Stomach (tissue), 19 donors: ENCODE measurements at places on chromosomes 16 and 17.

DNA sequence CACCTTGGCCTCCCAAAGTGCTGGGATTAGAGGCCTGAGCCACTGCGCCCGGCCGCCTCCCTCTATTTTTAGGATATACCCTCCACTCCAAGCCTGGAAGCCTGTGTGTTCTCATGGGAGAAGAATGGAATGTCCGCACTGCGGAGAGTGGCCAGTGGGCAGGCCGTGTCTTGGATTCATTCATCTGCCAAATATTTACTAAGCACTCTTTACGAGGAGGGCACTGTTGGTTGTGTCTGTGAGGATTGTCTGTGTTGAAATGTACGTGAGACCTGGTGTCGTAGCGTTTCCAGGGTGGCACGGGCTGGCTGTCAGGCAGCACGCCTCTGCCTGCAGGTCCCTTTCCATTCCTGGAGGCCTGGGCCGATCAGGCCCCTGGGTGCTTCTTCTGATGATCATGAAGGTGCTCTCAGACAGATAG is 19.2 kb downstream of the PGS1 start:
- DNase-seq: no peak

- no peak for DNase-seq
These were observed 12.0 kb upstream of the EVPL start for GRCh38 chr17:76039121-76039520.

GRCh38 chr17:54950116-54950515 is 18.3 kb downstream of the COX11 start:
- DNase-seq: no peak

- DNase-seq: no peak
These were observed 21.2 kb downstream of the SLC39A11 start for GRCh38 chr17:73071066-73071999.

- peak; percentile 58 for DNase-seq
These were observed 61.6 kb downstream of the SOX9 start for GRCh38 chr17:72182371-72182873.

DNA sequence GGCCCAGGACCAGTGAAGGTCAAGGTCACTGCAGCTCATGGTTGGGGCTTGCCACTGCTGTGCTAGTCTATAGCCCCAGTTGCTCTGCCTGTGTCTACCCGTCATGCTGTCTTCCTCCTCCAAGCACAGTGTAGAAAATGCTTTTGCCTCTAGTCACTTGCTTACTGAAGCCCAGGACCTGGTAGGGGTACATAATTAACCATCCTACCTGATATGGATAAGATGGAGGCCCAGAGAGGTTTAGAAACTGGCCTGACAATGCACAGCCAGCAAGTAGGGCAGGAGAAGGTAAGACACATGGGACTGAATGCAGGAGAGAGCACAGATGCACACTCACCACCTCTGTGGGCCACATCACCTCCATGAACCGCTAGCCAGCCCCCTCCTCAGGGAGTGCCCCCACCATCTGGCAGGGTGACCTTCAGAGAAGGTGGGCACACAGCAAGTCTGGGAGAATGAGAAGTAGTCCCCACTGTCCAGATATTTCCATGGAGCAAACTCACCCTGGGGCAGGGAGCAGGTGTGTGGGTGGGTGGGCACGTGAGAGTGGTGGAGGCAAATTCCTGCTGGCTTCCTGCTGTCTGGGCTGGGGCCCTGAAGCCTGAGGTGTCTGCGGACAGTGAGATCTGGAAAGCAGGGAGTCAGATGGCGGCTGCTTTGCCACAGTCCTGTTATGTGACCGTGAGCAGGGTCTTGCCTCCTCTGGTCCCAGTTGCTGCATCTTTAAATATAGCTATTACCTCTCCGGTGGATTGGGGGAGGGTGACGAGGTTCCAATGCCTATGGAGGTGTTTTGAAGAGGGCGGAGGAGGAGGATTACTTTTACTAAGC is 1.0 kb downstream of the CX3CL1 start:
- DNase-seq: no peak

GRCh38 chr17:14947671-14948070 is 317.5 kb downstream of the PMP22 start:
- no peak for DNase-seq

DNA sequence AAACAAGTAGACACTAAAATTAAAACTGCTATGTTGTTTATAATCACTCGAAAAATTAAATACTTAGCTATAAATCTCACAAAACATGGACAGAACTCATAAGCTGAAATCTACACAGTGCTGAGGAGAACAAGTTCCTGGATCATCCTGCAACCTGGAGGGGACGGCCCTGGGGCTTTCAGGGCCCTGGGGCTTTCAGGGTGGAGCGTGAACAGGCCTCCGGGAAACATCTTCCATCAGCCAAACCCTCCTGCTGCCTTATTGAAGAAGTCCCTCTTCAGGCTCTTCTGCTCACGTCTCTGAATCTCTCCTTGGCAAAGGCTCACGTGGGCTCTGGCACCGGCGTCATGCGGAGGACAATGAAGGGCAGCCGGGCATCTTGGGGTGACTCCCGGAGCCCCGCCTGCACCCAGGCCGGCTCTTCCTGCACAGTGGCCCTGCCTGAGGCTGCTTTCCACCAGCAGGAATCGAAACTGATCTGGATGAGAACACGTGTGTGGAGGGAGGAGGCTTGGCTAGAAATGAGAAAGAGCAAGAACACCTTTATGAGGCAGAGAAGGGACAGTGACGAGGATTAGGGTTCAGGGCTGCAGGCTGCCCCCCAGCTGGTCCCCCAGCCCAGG is 127.3 kb downstream of the CDRT15L2 start:
- no peak for DNase-seq

DNA sequence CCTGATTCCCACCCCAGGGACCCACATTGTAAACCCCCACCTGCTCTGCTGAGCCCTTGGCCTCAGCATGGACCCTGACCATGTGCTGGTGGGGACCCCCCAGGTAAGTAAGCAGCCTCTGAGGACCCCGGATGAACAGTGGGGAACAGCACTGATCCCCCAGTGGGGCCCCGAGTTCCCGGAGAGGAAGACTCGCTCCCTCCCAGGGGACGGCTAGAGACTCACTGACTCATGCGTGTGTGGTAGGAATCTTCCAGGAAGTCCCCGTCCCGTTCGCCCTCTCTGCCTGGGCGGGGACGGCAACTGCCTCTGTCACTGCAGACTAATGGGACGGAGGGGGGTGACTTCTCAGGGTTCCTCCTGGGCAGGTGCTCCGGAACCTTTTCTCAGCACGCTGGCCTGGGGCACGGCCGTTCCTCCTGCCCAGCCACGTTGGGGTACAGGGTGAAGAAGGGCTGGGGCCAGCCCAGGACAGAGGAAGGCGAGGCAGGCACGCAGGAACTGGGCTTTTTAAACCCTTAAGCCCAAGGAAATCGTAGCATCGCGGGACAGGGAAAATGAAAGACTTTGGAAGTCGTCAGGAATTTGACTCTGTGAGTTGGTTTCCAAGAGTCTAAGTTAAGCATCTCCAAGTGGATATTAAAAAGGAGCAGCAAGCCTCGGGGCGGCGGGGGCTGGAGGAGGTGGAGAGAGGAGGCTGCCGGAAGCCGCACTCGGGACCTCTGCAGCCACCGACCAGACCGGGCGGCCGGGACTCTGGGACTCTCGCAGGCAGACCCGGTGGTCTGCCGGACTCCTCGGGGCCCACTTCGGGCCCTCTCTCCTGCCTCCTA is 178.7 kb downstream of the SEC14L1 start:
- DNase-seq: peak; percentile 88

GRCh38 chr17:73182616-73183310 is 10.1 kb upstream of the COG1 start:
- DNase-seq: peak; percentile 76

- DNase-seq: no peak
These were observed 271.6 kb upstream of the TNRC6C start for GRCh38 chr17:77686903-77687302.

DNA sequence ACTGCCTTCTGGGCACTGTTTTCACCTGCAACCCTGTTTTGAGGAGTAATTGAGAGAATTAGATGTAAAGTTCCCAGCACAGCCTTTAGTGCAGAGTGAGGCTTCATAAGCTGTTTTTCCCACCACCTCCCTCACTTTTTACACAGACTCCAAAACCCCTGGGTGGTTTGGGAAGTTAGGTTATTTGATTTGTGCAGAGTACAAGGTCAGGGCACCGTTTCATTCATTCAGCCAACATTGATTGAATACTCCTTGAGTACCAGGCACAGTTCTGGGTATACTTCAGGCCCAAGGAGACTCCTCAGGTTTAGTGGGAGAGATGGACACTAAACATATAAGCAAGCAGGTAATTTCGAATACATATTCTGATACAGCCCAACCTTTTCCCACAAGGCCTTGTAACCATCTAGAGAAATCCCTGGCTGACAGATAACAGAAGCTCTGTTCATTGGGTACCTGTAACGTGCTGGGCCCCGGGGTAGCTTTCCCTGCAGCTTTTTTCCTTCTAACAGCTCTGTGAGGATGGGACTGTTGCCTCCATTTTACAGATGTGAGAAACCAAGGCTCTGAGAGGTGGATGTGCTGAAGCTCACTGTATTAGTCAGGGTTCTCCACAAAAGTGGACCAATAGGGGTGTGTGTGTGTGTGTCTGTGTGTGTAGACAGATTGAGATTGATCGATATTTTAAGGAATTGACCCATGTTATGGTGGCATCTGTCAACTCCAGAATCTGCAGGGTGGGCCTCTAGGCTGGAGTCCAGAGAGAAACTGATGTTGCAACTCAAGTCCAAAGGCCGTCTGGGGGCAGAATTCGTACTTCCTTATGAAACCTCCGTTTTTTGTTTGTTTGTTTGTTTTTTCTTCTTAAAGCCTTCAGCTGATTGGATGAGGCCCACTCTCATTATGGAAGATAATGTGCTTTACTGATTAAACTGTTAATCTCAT is 234.7 kb downstream of the SNX29 start:
- DNase-seq: no peak

DNA sequence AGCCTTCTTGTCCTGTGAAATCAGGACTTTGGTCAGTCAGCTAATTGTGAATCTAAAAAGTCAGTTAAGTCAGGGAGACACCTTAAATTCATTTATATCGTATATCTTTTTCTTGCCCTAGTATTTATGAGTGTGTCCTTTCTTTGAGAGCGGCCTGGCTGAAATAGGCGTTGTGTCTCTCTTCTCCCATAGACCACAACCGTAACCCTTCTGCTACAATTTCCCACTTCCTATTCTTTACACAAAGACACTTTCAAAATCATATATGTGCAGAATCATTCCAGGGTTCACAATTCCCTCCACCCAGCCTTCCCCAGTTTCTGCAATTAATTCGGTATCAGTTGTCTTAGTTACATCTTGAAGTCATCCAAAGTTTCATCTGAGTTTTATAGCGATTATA is 14.0 kb upstream of the COTL1 start:
- no peak for DNase-seq

DNA sequence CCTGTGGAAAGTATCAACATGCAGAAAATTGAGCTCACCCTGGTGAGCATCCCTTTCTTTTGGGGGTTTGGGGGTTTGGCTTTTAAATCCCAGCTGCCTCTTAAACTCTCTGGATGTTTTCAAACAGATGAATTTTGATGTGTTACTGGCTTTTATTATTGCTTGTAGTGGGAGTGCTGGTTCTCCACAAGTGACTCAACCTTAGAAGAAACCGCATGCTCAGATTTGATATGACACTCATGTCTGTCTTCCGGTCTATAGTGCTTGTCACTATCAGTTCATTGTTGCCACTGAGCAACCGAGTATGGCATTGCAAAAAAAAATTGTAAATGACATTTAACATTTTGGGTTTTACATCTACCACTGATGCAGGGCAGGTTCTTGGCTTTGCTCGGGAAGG is 104.5 kb downstream of the HS3ST4 start:
- no peak for DNase-seq

- peak; percentile 90 for DNase-seq
These were observed 3.3 kb downstream of the HOXB2 start for GRCh38 chr17:48541577-48542113.
